ENCODE measurements at places on chromosomes 1 and 21.

GRCh38 chr1:153800516-153800915 is 25.3 kb downstream of the SLC27A3 start:
- no peak for DNase-seq

DNA sequence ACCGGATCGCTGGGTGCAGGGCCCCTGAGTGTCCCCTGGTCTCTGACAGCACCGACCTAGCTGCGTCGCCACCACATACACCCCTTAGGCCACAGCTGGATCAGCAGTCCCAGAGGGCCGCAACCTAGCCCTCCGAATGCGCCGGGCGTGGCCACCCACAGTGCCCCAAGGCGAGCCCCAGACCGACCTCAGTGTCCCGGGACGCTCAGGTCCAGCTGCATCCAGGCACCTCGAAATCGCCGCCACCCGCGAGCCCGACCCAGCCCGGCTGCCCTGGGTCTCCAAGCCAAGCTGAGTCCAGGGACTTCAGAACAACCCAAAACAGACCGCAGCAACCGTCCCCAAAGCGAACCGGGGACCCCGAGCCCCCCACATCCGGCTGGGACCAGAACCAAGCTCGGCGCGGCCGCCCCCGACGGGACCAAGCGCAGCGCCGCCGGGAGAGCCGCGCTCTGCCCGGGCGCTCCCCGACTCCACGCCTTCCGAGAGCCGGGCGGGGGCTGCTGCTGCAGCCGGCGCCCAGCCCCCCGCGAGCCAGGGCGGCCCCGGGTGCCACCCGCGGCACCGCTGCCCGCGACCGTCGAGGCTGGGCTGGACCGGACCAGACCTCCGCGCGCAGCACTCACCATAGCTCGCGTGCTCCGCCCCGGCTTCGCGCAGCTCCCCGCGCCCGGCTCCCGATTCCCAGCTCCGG is 54.6 kb upstream of the ECE1 start:
- DNase-seq: no peak

GRCh38 chr21:44503901-44504399 is 36.0 kb downstream of the KRTAP10-1 start:
- no peak for DNase-seq

GRCh38 chr1:58718435-58718834 is 18.6 kb upstream of the MYSM1 start:
- DNase-seq: no peak

DNA sequence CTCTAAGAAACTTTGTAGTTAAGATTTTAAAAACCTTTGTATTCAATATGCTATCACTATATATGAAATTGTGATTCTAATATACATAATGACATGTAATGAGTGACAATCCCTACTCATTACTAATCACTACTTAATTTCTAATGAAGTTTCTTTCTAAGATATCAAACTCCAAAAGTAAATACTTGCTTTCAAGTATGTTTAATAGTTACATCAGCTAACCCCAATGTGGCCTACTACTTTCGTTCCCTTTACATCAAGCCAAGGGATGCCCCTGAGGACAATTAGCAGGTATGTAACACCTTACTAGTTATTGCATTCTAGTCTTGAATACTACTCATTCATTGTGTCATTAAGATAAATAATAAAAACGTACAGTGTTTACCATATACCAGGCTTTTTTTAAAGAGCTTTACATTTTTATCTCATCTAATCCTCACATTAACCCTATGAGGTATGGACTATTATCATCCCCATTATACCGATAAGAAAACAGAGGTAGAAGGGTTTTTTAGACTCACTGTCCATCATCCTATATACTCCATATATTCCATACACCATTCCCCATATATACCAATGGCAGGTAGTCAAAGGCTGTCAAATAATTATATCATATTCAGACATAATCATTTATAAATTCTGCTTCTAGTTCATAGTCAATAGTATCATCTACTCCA is 4.2 kb downstream of the PPP1R15B start:
- no peak for DNase-seq

DNA sequence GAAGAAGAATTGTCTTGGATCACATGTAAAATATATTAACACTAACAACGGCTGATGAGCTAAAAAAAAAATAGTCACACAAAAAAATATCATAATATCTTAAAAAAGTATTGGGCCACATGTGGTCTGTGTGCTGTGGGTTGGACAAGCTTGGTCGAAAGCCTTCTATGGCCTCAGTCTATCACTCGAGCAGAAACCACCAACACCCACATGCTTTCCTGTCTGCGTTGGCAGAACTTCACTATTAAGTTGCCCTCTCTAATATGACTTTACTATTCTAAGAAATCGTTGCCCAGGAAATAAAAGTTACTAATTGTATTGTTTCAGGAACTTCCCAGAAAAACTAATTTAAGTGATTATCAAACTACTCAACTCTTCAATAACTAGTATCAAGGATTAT is 28.2 kb upstream of the ETS2 start:
- no peak for DNase-seq

DNA sequence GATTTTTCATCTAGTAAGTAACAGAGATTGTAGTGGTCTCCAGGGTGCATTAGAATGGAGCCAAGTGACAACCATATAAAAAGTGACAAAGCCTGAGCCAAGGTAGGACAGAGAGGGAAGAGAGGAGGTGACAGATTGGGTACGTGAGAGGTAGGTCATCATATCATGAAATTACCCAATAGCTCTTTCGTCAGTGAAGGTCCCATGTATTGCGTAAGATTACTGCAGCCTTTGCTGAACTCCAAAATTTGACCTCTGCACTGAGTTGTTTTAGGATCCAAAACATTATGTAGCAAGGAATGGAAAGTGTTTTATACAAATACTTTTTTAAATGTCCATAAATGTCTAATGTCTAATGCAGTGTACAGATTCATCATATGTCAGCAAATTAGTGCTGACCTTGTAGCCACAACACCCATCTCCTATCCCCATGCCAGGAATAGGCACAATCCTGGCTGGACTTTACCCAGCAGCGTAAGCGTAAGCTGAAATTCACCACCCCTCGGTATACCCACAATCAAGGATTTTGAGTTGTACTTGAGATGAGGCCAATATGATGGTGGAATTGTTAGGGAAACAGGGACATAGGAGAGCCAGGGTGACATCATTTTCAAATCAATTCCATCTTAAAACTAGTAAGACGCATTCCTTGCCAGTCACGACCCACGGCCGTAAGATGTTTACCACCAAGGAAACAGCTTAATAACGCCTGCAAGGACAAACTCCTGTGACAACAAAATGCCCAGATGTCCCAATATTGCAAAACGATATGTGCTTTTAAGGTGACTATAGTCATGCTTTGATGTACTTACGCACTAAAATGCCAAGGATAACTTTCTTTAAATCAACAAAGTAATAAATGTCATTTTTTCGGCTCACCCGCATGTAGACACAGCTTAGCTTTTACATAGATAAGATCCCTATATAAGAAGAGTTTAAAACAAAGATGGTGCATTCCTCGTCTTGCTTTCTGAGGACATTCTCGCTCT is 38.1 kb upstream of the GREM2 start:
- DNase-seq: no peak

- DNase-seq: no peak
Observed at GRCh38 chr1:40774266-40774998, 9.2 kb upstream of the KCNQ4 start.

DNA sequence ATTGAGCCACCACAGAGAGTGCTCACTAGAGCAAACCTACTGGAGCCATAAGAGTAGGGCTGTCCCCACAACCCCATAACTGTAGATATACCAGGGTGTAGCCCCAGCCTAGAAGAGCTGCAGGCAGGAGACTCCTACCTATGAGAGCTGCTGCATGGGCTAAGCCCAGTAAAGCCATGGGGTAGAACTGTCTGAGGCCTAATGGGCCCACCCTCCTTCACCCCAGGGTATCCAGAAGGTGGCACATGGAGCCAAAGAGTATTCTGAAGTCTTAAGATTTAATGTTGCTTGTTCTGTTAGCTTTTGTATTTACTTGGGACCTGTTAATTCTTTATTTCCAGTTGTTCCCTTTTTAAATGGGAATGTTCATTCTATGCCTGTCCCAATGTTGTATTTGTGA is 1193.7 kb upstream of the ADGRL2 start:
- no peak for DNase-seq

DNA sequence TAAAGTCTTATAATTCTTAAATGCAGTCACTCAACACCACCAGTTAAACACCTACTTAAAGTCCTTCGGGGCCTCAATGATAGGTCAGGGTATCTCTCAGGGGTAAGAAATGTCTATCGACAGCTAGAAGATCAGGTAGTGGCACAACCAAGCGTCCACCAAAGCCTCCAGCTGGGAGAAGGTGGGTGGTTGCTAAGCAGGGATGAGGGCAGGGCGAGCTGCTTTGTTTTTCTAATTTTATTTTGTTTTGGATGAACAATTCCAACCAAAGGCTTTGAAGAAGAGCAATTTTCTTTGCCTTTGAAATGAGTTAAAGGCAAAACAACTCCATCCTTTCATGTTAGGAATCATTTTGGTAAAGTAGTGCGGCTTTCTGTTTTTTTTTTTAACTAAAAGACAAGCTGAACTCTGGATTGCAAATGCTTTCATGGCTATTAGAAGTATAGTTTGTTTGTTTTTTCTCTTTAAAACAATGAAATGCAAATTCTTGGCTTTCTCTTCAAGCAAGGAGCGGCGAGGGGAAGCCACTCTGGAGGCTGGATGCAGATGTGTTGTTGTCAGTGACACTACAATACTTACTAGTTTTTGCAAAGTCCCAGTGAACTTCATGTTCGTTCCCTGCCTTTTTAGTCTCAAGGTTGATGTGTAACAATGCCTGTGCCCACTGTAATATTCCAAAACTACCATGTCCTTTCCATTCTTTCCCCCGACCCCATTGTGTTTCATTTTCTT is 106.0 kb downstream of the MRPS6 start:
- DNase-seq: no peak

- no peak for DNase-seq
Observed at GRCh38 chr1:45617618-45618017, 6.2 kb downstream of the CCDC17 start.

GRCh38 chr1:230349020-230349393 is 77.1 kb downstream of the PGBD5 start:
- DNase-seq: no peak

GRCh38 chr1:156858555-156858956 is 361 bp downstream of the INSRR start:
- no peak for DNase-seq

DNA sequence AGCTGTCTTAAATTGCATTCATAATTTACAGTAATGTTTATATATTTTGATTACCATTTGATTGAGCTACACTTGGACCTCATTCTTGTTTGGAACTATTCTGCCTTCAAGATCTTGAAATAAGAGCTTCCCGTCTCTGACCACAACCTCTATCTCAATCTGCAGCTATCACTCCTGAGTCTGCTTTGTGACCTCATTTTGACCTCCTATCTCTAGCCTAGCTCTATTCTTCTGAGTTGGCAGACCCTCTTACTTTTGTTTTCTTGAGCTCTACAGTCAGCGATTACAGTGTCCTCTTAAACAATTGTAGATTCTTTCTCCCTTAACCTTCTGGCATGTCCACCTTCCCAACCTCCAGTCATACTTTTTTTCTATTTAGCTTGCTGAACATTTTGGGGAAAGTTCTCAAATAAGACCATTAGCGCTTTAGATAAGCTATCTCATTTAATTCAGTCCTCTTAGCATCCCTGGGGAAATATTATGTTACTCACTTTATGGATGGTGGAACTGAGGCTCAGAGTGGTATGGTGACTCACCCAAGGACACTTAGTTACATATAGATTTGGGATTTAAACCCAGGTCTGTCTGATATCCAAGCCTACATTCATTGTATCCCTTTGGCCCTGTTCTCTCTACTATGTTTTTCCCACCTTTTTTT is 19.1 kb downstream of the RPAP2 start:
- no peak for DNase-seq

DNA sequence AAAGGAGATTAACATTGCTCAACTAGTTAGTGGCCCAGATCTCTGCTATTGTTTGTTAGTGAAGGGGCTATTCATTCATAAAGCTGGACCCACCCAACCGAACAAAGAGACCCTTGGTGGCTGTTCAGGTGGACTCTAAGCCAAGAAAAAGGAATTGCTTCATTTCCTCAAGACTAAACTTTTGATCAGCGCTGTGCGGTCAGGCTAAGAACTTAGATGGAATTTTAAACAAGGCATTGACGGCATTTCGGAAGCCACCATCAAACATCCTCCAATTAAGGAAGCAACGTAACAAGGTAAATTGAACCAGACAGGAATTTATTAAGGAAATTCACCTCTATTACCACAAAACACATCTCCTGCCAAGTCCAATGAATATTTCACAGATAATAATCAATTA is 19.9 kb upstream of the SHCBP1L start:
- DNase-seq: no peak

- no peak for DNase-seq
Observed at GRCh38 chr1:20790785-20791184, 3.7 kb upstream of the HP1BP3 start.

DNA sequence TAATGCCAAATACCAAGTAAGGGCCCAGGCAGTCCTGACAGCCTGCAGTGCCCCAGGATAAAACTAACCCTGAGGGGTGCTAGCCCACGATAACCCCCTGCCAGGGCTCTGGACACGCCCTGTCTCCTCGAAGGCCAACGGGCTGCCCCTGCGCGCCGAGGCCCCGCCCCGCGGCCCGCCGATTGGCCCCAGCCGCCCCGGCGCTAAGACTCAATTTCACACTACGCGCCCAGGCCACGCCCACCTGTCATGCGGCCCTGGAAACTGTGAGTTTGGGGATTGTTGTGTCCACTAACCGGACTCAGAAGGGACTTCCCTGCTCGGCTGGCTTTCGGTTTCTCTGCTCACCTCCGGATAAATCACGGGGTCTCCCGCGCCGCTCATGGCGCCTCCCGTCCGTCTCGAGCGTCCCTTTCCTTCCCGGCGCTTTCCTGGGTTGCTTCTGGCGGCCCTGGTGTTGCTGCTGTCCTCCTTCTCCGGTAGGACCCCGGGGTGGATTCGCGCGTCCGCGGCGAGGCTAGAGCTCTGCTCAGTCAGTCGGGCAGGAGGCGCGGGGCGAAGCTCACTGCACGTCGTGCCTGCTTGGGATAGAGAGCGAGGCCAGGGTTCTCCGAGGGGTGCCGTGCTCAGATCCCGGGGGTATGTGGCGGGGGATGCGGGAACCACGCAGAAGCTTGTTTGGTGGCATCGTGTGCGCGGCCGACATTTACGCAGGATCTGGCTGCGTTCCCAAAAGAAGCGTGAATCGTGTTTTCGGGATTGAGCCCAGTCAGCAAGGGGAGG is at the start of gene CR1L:
Gene CR1L (plus strand): TSS at position 282 of the 783 bp plus-strand sequence. CDS start 101 bp downstream, at position 383.
- no peak for DNase-seq

DNA sequence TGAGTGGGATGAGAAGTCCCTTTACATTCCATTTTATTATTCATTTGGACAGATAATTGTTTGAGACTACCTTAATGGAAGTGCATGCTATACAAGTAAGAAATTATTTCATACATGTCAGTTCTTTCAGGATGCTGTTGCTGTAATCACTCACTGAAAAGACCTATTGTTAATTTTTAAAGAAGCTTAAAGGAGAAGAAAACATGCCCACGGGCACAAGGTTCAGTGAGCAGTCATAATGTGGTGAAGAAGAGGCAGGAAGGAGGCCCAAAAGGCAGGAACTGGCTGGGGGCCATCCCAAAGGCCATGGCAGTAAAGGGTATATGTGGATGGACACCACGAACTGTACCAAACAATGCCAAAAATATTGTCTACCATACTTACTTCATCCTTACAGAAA is 206.0 kb downstream of the LYPLAL1 start:
- DNase-seq: no peak

- DNase-seq: no peak
Observed at GRCh38 chr1:210223226-210223904, 9.2 kb upstream of the SERTAD4 start.

Data from cortex of kidney (tissue), 1 donor.